ENCODE measurements at places on chromosomes 6 and 20. TPM values are rescaled to one million over a fixed set of nuclear protein-coding genes. Genes with fewer than 3 reads are reported as not detected.

DNA sequence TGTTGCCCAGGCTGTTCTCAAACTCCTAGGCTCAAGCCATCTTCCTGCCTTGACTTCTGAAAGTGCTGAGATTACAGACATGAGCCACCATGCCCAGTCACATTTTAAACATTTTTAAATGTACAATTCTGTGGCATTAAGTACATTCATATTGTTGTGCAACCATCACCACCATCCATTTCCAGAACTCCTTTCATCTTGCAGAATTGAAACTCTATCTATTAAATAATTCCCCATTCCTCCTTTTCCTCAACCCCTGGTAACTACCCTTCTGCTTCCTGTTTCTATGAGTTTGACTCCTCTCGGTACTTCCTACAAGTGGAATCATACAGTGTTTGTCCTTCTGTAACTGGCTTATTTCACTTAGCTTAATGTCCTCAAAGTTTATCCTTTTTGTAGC lies 103.8 kb upstream of the NAA20 start:
- no peak for DNase-seq

DNA sequence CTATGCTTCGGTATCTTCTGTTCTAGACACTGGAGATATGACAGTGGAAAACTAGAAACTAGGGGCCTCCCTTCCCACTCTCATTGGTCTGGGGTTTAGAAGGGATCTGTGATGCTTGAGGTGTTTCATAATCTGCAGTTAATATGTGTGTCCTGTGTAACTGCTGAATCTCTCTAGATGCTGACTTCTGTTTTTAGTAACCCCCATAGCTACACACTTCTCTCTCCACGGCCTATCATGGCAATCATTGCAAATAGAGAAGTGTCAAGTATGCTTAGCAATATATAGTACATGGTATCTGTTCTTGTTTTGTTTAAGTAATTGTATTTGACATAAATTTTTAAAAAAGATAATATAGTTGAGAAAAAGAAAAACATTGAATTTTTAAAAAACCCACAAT lies 394.6 kb upstream of the MMS22L start:
- no peak for DNase-seq

DNA sequence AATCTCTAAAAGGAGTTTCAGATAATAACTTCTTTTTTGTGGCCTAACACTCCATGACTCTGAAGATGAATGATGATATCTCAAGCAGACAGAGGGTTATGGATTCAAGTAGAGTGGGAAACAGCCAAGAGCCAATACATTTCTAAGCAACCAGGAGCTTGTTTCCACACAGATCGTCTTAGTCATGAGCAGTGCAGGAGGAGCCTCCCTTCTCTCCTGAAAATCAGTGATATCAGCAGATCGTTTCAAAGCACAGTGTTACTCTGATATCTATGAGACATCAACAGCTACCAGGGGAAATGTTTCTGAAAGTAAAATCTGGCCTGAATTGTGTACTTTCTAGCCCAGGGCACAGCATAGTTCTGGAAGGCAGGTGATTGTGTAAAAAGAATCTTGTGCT lies 11.5 kb downstream of the ADGRG6 start:
- no peak for DNase-seq

The CDH26 gene
- total RNA-seq = 1.1 TPM

DNA sequence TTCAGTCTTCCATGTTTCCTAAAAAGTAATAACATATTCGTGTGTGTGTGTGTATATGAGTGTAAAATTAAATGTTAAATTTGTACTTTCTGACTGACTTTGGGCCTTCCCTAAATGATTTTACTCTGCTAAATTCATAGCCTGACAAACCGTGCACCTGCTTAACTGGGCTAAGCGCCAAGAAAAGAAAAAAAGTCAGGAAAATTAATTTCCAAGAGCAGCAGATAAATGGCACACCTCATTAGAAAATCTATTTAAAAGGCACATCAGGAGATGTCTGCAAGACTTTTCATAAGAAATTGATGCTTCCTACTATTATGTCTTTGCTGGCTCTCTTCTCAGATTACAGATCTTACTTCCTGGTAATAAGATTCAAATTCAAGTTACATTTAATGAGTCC lies 72.4 kb downstream of the TRDN start:
- DNase-seq = no peak

DNA sequence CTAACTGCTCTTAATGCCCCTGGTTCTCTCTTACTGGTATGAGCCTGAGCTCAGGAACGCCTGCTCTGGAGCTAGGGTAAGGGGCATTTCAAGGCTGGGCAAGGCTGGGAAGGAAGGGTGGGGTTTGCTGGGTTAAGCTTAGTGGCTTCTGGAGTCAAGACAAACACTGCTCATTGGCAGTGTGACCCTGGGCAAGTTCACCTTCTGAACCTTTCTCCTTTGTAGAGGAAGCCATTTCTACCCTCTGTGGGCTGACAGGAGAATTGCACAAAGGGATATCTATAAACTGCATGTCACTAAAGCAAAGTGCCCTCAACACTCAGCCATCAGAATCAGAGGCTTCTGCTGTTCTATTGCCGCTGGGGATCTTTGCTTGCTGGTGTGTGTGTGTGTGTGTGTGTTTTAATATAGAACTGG lies 20.3 kb upstream of the LRRN4 start:
- DNase-seq = no peak

GRCh38 chr6:13413900-13414555 lies 73.4 kb downstream of the GFOD1 start:
- DNase-seq = no peak

- peak; percentile 73 for DNase-seq
Measured at GRCh38 chr6:3456898-3457709, at the start of gene SLC22A23. Gene SLC22A23, minus strand, starts transcription at chr6:3457050. Its CDS starts 491 bp downstream, at chr6:3456559.

DNA sequence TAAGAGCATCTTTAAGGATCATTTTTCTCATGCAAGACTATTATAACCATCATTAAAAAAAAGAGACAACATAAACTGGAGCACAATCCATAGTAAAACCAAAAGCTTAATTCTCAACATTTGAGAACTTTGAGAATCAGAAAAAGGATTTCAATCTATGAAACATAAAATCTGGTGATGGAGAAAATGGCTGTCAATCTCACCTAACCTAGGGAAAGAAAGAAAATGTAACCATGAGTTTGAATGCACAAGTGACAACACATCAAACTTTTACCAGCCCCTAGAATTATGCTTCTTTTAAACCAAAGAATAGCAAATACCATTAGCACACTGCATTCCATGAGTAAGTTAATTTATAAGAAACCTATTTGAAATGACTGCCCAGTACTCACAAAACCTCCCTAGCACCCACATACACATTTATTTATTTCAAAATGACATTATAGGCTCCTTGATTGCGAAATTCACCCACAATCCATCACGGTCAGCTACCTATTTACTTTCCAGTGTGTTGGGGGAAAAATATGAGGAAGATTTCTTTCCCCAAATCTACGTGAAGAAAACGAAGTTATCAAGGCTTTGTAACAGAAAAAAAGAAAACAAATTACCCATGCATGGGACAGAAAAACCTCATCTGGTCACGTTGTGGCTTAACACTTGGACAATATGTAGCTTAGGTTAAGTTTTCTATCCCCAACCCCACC lies 828 bp downstream of the ASCC3 start:
- peak; percentile 9 for DNase-seq

GRCh38 chr20:19071446-19071725 lies 141.1 kb upstream of the SLC24A3 start:
- DNase-seq = no peak

The EYA4 gene
- total RNA-seq = 38.8 TPM

GRCh38 chr20:23118144-23118543 lies 32.0 kb upstream of the CD93 start:
- no peak for DNase-seq

- peak; percentile 5 for DNase-seq
Measured at GRCh38 chr6:83546636-83547035, 34.3 kb downstream of the PRSS35 start.

The MARCKS gene
- total RNA-seq = 64.6 TPM

The IP6K3 gene
- not detected for total RNA-seq

DNA sequence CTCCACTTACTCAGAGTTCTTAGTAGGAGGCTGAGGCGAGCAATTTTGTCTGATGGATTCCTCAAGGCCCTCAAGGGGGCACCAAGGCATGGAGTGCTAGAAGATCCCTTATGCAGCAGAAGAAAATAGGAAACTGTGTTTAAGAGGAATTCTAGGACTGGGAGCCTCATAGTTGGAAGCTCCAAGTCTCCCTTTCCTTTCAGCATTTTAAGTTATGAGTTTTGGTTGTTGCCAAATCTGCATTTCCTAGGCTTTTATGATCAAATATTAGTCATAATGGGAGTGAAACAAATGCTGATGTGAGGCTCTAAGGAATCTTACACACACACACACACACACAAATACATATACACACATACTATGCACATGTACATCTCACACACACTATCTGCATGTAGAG lies 714.0 kb downstream of the UTRN start:
- DNase-seq = no peak

DNA sequence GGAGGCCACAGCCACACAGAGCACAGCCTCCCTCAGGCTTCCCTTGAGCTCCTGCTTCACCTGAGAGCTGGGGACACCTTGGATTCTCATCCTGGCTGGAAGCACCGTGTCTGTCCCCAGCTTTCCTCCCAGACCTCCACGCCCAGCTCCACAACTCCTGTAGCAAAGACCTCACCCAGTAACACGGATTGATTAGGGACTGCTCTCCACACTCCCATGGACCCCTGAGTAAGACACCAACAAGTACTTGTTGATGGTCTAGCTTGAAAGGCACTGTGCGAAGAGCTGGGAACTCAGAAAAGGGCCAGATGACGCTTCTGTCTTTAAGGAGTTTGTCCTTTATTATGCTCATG lies 109.6 kb downstream of the DLL1 start:
- no peak for DNase-seq

DNA sequence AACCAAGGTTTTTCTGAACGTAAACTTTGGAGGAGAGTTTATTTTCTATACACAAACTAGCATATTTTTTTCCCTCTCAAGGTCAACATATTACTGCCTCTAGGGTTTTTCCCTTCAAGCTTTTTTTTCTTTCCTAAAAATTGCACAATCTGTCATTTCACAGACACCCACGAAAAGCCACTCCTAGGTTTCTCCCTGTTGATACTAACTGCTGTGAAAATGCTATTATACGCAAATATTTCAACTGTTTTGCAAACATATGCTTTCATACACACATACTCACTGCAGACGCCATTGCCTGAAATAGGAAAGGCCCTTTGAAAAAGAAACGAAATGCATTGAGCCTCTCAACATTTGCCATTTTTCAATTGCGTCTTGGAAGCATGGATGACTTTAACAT lies 333.0 kb downstream of the CD83 start:
- DNase-seq = no peak

The ADGRB3 gene
- total RNA-seq = 0.09 TPM

The CYP21A2 gene
- total RNA-seq = 0.76 TPM

The TRIM15 gene
- total RNA-seq = 13.5 TPM

DNA sequence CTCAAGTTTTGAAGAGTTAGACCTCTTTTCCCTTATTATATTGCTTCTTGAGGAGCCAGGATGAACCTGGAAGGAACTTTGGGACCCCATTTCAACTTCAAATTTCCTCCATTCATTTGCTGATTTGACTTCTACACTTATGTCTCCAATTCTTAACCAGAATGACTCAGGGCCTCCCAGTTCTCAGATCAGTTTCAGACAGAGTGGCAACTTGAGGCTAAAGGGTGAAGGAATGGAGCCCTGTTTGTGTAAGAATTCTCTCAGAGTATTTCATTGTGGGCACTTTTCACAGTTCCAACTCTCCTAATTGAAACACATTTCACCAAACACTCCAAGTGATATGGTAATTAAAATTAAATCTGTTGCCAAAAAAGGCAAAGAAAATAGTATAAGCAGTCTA lies 109.0 kb upstream of the FLRT3 start:
- DNase-seq = no peak

The KCNK17 gene
- not detected for total RNA-seq

Measured in Calu3 (cell line).